Activated CD4-positive, alpha-beta T cell treated with anti-CD3 and anti-CD28 coated beads for 4 hours (primary cell): ENCODE measurements at places on chromosomes 5 and 9.

DNA sequence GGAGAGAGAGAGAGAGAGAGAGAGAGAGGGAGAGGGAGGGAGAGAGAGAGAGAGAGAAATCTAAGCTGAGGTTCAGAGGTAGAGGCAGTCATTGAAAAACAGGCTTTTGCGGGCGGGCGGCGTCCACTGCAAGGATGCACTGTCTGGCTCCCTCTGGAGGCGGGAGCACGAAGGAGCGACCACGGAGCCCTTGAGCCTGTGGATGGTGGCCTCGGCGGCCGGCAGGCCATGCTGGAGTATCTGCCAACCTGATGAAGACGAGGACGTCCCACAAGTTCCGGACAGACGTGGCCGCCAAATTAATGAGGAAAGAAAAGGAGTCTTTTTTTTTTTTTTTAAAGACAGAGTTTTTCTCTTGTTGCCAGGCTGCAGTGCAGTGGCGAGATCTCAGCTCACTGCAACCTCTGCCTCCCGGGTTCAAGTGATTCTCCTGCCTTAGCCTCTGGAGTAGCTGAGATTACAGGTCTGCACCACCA is 2.2 kb upstream of the CCDC125 start:
- peak; percentile 67 for DNase-seq

GRCh38 chr5:133427121-133427777 is 185.1 kb downstream of the FSTL4 start:
- DNase-seq, result no peak

DNA sequence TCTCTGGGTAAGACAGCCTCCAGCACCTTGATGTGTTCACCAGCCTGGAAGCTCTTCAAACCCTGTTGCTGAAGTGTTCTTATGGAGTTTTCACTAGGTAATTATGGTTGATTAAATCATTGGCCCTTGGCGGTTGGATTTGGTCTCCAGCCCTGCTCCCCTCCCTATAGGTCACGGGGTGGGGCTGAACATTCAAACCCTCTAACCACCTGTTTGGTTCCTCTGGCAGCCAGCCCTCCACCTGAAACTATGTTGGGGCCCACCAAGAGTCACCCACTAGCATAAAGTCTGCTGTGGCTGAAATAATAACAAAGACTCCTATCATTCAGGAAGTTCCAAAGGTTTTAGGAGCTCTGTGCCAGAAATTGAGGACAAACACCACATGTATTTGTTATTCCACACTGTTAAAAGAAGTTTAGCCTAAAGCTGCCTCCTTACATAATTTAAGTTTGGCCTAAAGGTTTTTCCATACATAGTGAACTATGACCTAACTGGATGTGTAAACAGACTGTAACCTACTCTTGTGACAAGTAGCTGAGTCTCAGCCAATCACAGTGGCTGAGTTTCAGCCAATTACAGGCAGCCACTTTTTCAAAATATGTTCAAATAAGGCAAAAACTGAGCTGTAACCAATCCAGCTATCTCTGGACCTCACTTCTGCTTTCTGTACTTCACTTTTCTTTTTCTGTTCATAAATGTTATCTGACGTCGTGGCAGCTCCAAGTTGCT is 34.8 kb downstream of the TMEM252 start:
- DNase-seq, result no peak

DNA sequence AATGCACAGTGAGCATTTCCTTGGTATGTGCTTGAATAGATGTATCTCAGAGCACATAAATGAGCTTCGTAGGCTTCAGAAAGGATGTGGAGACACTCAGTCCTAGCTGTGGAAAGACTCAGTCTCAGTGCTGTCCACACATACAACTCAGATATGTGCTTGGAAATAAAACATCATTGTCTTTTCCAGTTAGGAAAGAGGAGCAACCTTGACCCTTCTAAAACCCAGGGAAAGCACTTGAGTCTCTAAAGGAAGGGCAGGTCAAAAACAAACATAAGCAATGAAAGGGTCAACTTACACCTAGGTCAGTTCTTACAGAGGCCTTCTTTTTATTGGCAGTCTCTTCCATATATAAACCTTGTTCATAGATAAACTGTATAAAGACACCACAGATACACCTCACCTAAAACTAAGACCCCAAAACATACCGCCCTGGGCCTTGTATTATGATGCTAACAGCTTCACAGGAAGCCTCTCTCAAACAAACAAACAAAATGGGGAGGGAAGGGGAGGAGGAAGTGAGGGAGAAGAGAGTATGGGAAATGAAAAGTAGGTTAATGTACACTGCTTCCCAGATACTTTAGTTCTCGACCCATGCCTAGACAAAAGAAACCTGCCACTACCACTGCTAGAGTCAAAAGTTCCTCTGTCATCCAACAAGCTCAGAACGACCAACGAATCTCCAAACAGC is 114.4 kb downstream of the UBAP2 start:
- no peak for DNase-seq

DNA sequence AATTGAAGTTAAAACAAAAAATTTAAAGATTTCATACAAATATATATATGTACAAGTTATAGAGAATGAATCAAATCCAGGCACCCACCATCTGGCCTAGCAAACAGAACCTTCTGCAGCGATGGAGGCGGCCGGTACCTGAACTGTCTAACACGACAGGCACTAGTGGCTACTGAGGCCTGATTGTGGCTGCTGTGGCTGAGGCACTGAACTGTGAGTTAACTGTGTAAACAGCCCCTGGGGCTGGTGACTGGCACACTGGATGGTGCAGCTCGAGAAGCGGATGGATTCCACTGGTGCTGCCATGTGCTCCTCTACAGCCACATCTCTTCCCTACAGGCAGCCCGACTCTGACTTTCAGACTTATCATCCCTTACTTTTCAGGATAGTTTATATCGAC is 82.4 kb downstream of the RAPGEF1 start:
- DNase-seq, result no peak
